ENCODE measurements at places on chromosomes 1 and 21.

DNA sequence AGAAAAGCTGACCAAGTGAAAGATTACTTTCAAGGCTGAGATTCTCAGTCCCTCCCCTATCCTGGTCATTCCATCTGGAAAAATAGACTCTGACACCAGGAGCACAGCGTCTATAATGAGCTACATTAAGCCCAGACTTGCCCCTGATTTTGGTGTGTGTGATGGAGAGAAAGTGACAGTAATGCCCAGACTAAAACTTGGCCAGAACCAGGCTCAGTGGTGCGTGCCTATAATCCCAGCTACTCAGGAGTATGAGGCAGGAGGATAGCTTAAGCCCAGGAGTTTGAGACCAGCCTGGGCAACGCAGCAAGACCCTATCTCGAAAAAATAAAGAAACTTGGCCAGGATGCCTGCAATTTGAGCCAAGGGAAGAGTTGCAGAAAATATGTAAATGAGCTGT lies 15.9 kb downstream of the PLEKHA6 start:
- no peak for DNase-seq

DNA sequence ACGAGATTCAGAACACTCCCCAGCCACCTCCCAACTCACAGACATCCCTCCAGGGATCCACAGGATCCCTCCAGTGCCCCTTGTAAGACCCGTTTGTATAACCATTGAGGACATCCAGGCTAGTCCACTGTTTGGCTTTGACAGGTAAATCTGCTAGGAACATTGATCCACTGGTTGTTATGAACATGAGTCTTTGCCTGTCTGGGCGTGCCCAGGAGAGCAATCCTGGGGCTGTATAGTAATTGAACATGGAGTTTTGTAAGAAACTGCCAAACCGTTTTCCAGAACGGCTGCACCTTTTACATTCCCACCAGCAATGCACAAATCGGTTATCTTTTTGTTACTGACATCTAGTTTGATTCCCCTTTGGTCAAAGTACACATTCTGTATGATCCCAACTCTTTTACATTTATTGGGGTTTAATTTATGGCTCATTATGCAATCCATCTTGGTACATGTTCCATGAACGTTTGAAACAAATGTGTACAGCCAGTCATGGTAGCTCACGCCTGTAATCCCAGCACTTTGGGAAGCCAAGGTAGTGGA lies 88.7 kb downstream of the WDR4 start:
- DNase-seq = no peak

GRCh38 chr1:114976891-114977290 lies 52.7 kb upstream of the TSHB start:
- DNase-seq = no peak

DNA sequence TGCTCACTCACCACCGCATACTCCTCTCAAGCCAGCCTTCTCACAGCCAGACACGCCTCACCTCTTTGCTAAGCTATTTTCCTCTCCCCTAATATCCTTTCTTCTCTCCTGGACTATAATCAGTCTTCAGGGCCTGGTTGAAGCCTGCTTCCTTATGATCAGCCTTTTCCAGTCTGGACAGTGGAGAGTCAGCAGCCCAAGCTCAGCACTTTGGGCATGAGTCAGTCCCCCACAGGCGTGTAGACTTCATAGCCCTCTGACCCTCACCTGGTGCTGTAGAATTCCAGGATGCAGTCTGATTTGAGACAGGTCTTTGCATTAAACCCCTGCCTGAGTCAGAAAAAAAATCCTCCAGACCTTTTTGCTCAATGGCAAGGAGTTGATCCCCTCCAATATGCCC lies 2.5 kb downstream of the HPCAL4 start:
- DNase-seq = no peak

DNA sequence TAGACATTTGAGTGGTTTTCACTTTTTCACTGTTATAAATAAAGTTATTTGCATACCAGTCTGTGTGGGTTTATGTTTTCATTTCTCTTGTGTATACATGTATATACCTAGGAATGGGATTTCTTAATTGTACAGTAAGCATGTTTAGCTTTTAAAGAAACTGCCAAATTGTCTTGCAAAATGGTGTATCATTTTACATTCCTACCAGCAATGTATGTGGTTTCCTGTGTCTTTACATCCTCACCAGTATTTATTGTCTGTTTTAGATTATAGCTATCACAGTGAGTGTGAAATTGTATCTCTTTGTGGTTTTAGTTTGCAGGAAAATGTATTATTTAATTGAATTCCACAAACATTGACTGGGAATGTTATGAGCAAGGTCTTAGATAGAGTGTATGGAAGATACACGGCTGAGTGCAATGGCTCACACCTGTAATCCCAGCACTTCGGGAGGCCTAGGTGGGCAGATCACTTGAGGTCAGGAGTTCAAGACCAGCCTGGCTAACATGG lies 57.3 kb downstream of the MACF1 start:
- no peak for DNase-seq

DNA sequence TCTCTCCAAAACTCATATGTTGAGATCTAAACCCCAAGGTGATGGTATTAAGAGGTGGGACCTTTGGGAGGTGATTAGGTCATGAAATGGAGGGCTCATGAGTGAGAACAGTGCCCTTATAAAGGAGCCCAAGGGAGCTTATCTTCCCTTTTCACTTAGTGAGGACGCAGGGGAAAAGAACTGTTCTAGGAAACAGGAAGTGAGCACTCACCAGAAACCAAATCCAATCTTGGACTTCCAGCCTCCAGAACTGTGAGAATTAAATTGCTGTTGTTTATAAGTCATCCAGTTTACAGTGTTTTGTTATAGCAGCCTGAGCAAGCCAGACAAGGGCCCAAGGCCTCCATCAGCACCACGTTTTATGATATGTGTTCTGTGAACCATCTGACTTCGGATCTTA lies 60.3 kb upstream of the LRRC8D start:
- no peak for DNase-seq

- DNase-seq = no peak
These were observed 26.6 kb upstream of the DNM3 start for GRCh38 chr1:171814692-171815091.

GRCh38 chr1:50195205-50195604 lies 86.5 kb downstream of the ELAVL4 start:
- DNase-seq = no peak

DNA sequence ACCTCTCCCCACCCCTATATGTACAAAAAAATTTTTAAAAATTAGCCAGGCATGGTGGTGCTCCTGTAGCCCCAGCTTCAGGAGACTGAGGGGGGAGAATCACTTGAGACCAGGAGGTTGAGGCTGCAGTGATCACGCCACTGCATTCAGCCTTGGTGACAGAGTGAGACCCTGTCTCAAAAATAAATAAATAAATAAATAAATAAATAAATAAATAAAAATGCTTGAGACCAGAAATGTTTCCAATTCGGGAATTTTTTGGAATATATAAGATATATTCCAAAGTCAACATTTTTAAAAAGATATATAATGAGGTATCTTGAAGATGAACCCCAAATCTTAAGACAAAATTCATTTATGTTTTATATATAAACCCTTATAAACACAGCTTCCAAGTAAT lies 42.4 kb upstream of the RAB4A start:
- DNase-seq = no peak

- DNase-seq = no peak
These were observed 17.7 kb downstream of the METTL13 start for GRCh38 chr1:171799166-171799565.

DNA sequence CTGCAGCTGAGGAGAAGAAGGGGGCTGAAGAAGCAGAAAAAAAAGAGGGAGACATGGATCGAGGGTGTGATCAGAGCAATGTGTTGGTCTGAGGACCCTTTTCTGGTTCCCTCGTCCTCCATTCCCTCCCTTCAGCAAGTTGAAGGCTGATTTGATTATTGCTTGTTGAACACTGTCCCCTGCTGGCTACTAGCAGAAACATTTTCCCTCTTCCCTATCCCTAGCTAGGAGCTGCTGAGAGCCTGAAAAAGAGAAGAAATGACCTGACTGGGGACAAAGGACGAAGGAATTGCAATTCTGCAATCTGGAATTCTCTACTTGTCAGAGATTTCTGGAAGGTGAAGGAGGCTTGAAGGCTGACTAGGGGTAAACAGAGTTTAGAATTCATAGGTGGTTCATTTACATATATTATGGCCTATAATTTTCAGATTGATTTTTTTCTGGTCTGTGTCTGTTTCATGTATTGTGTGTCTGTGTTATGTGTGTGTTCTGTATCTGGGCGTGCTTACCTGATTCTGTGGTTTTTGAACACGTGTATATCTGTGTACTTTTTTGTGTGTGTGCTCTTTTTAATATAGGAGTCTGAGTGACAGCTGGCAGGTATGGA lies 9.8 kb downstream of the NHLH1 start:
- DNase-seq = no peak

DNA sequence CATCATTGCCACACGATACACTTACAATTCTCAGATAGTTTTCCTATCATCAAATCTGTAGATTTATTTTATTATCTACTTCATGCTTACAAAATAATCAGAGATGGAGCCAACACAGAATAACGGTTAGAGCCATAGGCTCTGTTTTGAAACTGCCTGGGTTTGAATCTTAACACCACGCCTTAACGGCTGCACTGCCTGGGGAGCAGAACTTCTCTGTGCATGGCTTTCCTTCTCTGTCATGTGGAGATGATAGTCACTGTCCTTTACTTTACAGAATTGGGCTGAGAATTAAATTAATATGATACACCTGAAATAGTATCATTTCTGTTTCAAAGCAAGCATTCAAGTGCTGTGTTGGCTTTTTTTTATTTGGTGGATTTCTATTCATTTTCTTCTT lies 177.8 kb downstream of the HMCN1 start:
- no peak for DNase-seq

GRCh38 chr1:23529146-23530086 lies 1.6 kb downstream of the E2F2 start:
- no peak for DNase-seq

GRCh38 chr1:37290718-37291117 lies 183.7 kb upstream of the ZC3H12A start:
- no peak for DNase-seq

DNA sequence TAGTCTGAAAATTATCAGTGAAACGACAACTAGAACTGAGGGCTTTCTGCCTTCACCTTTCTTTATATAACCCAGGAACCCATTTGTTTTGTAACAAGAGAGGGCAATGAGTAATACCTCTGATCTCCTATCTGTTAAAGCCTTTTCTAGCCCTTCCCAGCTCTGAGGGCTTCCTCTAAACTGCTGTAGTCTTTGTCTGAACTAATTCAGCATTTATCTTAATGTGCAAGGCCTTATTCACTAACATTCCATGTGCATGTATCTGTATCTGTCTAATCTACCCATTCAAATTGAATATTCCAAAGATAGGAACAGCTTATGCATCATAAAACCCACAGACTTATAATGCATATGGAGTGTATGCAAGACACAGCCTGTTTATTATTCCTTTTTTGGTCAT lies 167.1 kb downstream of the LYPLAL1 start:
- DNase-seq = no peak

DNA sequence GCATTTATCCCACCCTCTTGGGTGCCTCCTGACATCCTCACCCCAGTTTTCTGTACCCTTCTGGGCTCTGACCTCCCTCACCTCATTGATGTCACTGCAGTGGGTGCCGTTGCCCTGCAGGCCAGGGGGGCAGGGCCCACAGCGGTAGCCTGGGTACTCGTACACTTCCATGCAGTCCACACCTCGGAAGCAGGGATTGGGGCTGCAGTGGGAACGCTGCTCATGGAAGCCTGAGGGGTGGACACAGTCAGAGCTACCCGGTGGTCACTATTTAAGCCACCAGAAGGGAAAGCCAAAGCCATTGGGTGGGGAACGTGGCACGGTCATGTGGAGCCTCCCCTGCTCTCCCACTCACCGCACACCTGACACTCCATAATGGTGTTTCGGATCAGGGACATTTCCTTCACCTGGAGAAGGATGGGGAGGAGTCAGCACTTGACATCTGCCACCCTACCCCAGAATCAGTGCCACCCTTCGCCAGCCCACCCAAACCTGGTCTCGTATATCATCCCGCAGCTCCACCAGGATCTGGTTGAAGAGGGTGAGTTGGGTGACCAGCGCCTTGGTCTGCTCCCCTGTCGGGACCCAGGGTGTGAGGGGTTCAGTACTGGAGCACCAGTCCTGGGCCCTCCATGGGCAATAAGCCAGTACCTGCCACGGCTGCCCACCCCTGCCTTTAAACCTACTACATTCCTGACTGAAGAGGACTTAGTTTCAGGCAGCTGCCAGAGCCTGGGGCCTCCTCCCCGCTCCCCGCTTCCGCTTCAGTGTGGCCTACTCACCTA lies 4.8 kb downstream of the THBS3 start:
- no peak for DNase-seq

DNA sequence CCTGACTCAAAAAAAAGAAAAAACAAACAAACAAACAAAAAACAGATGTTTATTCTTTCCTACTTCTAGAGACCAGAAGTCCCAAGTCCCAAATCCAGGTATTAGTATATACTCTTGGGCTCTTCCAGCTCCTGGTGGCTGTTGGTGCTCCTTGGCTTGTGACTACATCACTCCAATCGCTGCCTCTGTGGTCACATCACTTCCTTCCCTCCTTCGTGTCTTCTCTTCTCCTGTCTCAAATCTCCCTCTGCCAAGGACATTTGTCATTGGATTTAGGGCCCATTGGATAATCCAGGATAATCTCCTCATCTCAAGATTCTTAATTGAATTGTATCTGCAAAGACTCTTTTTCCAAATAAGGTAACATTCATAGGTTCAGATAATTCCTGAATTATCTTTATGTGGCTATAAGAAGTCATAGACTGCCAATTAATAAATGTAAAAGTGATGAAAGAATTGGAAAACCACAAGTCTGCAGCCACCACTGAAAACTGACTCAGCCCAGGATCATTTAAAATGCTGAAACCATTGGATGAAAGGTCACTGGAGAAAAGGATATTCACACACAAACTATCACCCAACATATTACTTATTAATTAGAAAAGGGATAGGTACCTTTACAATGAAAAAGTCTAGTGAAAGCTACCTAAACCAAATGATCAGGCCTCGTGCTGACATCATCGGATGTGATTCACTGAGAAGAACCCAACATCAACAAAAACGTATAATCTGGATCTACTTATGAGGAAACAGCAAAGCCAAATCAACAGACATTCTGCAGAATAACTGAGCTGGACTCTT lies 67.1 kb downstream of the ZNF281 start:
- DNase-seq = no peak

- no peak for DNase-seq
These were observed 637 bp downstream of the PLXNA2 start for GRCh38 chr1:208243527-208243966.

- peak; percentile 57 for DNase-seq
These were observed at the start of gene HPDL for GRCh38 chr1:45326627-45327623. HPDL (plus strand) TSS chr1:45326895; CDS start chr1:45327149, 254 bp downstream.

DNA sequence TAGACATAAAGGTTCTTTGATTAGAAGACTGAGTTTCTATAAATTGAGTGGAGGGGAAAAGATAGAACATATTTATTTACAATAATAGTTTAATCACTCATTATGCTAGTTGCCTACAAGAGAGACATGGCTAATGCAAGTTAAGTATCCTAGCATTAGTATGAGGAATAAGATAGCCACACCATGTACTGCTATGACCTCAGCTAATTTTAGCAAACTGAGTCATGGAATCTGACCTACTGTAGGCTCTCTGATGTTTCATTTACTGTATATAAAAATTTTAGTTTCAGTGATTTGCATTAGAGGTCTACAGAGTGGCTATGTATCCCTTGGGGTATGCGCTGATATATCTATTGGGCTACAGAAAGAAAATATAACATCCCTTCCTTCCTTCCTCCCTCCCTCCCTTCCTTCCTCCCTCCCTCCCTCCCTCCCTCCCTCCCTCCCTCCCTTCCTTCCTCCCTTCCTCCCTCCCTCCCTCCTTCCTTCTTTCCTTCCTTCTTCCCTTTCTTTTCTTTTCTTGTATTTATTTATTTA lies 5.8 kb downstream of the AGL start:
- no peak for DNase-seq
